Fibroblast of skin of left quadriceps (primary cell): ENCODE measurements at places on chromosomes 2 and 18.

DNA sequence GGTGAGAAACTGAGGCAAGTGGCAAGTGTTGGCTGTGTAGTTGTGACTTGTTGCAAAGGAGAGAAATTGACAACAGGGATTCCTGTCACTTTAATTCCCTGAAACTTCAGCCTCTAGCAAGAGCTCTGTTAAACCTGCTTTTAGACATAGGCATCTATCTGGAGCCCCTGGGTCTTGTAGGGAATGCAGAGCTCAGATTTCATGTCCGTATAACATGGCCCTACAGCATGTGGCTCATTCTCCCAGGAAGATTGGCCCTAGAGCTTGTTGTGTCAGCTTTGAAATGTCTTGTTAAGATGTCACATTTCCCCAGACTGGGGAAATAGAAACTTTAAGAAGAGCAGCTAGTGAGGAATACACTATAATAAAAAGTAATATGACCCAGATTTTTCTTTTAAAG is 115.8 kb downstream of the POLE4 start:
- DNase-seq: no peak

DNA sequence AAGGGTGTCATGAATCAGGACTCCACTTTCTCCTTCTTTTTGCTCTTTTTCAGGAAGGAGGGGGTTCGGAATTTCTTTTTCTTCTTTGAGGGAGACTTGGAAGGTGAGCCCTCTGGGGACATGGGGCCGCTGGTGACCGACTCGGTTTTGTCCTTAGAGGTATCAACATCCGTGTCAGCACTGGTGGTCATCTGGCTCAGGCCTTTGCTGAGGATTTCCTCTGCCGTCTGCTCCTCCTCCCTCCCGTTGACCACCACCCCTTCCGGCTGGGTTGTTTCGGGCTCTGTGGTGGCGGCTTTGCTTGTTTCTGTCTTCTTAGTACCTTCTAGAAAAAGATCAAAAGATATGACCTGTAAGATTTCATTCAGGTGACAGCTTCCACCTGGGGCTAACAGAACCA is 104.6 kb downstream of the ADD2 start:
- no peak for DNase-seq

GRCh38 chr18:79426376-79427300 is 30.9 kb downstream of the NFATC1 start:
- DNase-seq: no peak

DNA sequence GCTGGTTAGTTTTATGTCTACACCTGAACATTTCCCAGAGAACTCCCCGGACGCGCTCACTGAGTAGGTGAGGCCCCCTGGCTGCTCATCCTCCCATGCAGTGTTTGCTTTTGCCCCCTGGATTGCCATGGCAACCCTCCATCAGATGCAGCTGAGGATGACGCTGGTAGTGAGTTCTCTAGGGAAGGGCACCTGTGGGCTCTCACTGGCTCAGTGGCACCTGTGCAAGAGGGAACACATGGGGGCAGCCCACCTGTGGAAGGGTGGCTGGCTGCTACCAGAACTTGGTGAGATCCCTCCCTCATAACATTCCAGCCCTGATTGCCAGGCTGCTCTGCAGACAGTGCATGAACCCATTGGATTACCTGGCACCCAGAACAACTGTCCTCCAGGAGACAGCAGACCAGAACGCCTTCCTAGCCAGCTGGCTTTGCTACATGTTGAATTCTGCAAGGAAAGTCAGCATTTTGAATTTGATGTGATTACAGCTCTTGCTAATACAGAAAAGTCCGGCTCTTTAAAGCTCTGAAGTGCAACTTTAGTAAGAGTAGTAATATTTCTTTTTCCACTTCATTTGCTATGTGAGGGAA is 21.7 kb downstream of the COA5 start:
- no peak for DNase-seq
